Stomach (tissue), 19 donors: ENCODE measurements at places on chromosomes 3 and 15. TPM values are rescaled to one million over a fixed set of nuclear protein-coding genes. Genes with fewer than 3 reads are reported as not detected.

- no peaks in the 10 kb centered on the region for H3K4me1 ChIP-seq
- no peak overlapping the region for H3K27ac ChIP-seq
- H3K36me3 ChIP-seq: no peaks in the 10 kb centered on the region
These were observed 174.1 kb upstream of the SUCLG2 start for GRCh38 chr3:67828486-67829010.

DNA sequence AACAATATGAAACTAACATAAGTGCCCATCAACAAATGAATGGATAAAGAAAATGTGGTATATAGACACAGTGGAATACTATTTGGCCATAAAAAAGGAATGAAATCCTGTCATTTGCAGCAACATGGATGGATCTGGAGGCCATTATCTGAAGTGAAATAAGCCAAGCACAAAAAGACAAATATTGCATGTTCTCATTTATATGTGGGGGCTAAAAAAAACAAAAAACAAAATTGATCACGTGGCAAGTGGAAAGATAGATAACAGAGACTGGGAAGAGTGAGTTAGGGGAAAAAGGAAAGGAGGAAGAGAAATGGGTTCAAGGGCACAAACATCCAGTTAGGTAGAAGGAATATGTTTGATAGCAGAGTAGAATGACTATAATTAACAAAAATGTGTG, 155.9 kb upstream of the BHLHE40 start:
- H3K27me3 ChIP-seq: no peaks in the 10 kb centered on the region
- no peak overlapping the region for H3K4me3 ChIP-seq
- peaks cover 45% of the 10 kb centered on the region for H3K4me1 ChIP-seq
- H3K27ac ChIP-seq: no peak overlapping the region
- peaks cover 53% of the 10 kb centered on the region for H3K36me3 ChIP-seq

GRCh38 chr15:69874321-69874720, 223.4 kb downstream of the TLE3 start:
- H3K36me3 ChIP-seq: no peaks in the 10 kb centered on the region
- no peak overlapping the region for H3K27ac ChIP-seq
- no peak for DNase-seq
- H3K4me3 ChIP-seq: no peak overlapping the region
- no peaks in the 10 kb centered on the region for H3K4me1 ChIP-seq
- no peaks in the 10 kb centered on the region for H3K27me3 ChIP-seq

The PCOLCE2 gene
- 19.6 TPM for total RNA-seq

The PLD1 gene
- total RNA-seq: 25.1 TPM

The FBXW12 gene
- total RNA-seq: not detected

GRCh38 chr3:47161983-47162696, 1.8 kb downstream of the SETD2 start:
- H3K36me3 ChIP-seq: no peaks in the 10 kb centered on the region
- H3K4me1 ChIP-seq: peaks cover 78% of the 10 kb centered on the region
- H3K4me3 ChIP-seq: peak overlapping the region; percentile 77
- H3K27me3 ChIP-seq: no peaks in the 10 kb centered on the region
- H3K27ac ChIP-seq: peak overlapping the region; percentile 92
- DNase-seq: no peak

DNA sequence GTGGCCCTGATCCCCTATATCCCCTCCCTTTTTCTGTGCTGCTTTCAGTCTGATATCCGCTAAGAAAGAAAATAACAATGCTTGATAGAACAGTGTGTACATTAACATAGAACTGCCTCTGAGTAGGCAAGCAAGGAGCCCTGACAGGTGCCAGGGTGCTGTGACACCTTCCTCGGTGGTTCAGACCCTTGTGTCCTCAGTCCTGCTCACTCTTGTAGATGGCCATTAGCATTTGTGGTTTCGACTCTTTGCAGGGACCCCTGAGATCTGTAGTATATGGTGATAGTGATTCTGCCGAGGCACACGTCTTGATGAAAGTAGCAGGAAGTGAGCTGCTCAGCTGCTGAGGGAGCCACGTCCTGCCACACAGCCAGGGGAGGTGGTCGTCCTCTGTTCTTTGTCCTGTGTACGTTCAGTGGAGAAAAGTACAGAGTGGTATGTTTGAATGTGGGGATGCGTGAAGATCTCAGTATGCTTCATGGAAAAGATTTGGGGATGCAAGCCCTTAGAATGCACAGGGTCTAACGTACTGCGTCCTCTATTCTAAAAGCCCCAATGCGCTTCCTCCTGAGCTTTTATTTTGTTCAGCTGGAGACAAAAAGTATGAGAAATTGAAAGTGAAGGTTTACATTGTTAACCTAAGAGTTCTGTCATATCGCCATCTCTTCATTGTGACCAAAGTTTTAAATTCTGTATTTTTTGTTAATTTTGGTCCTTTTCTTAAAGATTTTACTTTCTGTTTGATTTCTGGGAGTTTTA, 35.4 kb downstream of the PXYLP1 start:
- H3K27ac ChIP-seq: no peak overlapping the region
- H3K27me3 ChIP-seq: no peaks in the 10 kb centered on the region
- H3K4me3 ChIP-seq: peak overlapping the region; percentile 13

DNA sequence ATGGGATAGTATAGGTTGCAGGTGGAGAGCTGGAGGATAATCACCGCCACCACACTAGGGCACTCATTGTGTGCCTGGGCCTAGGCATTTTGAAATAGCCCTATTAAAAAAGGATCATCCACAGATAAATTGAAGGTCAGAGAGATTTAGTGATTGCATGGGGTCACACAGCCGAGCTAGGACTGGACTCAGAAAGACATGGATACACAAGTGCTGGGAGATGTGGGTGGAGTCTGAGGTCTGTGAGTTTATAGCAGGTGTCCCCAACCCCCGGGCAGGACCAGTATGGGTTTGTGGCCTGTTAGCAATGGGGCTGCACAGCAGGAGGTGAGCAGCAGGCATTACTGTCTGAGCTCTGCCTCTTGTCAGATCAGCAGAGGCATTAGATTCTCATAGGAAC, 5.3 kb upstream of the ANKDD1A start:
- DNase-seq: no peak
- no peak overlapping the region for H3K4me3 ChIP-seq
- peaks cover 11% of the 10 kb centered on the region for H3K4me1 ChIP-seq
- H3K27ac ChIP-seq: no peak overlapping the region
- no peaks in the 10 kb centered on the region for H3K36me3 ChIP-seq

- H3K36me3 ChIP-seq: no peaks in the 10 kb centered on the region
- no peak for DNase-seq
- no peaks in the 10 kb centered on the region for H3K4me1 ChIP-seq
- no peak overlapping the region for H3K4me3 ChIP-seq
These were observed 25.3 kb upstream of the C15orf61 start for GRCh38 chr15:67495585-67495984.

DNA sequence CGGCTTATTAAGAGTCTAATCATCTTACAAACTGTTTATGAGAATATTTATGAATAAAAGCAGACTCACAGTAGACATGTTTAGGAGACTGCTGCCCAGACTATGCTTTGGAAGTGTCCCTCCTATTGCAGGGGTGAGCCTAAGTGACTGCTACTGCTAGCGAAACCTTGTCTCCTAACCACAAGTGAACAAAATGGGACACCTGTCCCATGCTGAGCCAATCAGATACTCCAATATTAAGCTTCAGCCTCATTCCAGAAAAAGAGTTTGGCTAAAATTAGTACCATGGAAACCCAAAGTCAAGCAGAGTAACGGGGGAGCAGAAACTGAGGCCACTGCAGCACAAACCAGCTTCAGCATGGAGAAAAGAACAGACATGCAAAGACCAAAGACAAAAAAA, 4.6 kb downstream of the DENND6A start:
- no peak overlapping the region for H3K27ac ChIP-seq
- DNase-seq: no peak
- no peaks in the 10 kb centered on the region for H3K27me3 ChIP-seq
- peaks cover 8% of the 10 kb centered on the region for H3K36me3 ChIP-seq
- H3K4me1 ChIP-seq: peaks cover 81% of the 10 kb centered on the region

The HIGD2B gene
- total RNA-seq: not detected

GRCh38 chr3:24100696-24101402, 155.8 kb downstream of the NR1D2 start:
- H3K27me3 ChIP-seq: no peaks in the 10 kb centered on the region
- peaks cover 4% of the 10 kb centered on the region for H3K4me1 ChIP-seq
- no peaks in the 10 kb centered on the region for H3K36me3 ChIP-seq
